HepG2 (cell line): ENCODE measurements at places on chromosomes 16 and 17. TPM values are rescaled to one million over a fixed set of nuclear protein-coding genes. Genes with fewer than 3 reads are reported as not detected.

Gene CACNG3
- not detected in 2 replicates for total RNA-seq

Gene ZP2
- total RNA-seq = not detected in 2 replicates

- DNase-seq = no peak
Measured at GRCh38 chr17:3482852-3483251, 7.1 kb downstream of the ASPA start.

Gene NPIPA2
- total RNA-seq = 0.20 TPM in 1 of 2 replicates, not detected in the other

Gene GP1BA
- total RNA-seq = not detected in 2 replicates

Gene LRRC46
- 0.09 and 0.13 TPM in 2 replicates for total RNA-seq

- DNase-seq = no peak
Measured at GRCh38 chr17:46163316-46163715, 29.9 kb downstream of the KANSL1 start.

Gene TMEM94
- 20.8 and 32.6 TPM in 2 replicates for total RNA-seq

DNA sequence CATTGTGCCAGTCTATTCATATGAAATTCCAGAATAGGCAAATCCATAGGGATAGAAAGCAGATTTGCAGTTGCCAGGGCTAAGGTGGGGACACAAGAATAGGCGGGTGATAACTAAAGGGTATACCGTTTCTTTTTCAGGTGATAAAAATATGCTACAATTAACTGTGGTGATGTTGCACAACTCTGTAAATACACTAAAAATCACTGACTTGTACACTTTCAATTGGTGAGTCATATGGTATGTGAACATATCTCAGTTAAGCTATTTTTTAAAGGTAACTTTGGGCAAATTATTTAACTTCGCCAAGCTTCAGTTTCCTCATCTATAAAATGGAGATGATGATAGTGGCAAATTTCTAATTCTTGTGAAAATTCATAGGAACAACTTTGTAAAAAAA, 65.9 kb downstream of the CDYL2 start:
- no peak for DNase-seq

GRCh38 chr16:56589141-56590039, at the start of gene MT3:
Gene MT3 (plus strand): TSS chr16:56589528. CDS start chr16:56589591, 63 bp downstream.
- no peak for DNase-seq
